Naive thymus-derived CD8-positive, alpha-beta T cell (primary cell): ENCODE measurements at places on chromosomes 13 and 19. TPM values are rescaled to one million over a fixed set of nuclear protein-coding genes. Genes with fewer than 3 reads are reported as not detected.

Gene IGFL1
- not detected for total RNA-seq

Gene BRCA2
- 3.6 TPM for total RNA-seq

Gene LSR
- 57.4 TPM for total RNA-seq

Gene KLK13
- total RNA-seq: not detected

Gene PGLYRP2
- total RNA-seq: 0.69 TPM

Gene OR7D2
- total RNA-seq: not detected

Gene ZNF543
- total RNA-seq: 13.7 TPM

Gene ZNF724
- 7.8 TPM for total RNA-seq

Gene CABP5
- not detected for total RNA-seq

Gene LILRA2
- not detected for total RNA-seq

Gene ADM5
- 3.5 TPM for total RNA-seq

GRCh38 chr19:46160233-46160775 lies 12.3 kb downstream of the IGFL2 start:
- DNase-seq: no peak

DNA sequence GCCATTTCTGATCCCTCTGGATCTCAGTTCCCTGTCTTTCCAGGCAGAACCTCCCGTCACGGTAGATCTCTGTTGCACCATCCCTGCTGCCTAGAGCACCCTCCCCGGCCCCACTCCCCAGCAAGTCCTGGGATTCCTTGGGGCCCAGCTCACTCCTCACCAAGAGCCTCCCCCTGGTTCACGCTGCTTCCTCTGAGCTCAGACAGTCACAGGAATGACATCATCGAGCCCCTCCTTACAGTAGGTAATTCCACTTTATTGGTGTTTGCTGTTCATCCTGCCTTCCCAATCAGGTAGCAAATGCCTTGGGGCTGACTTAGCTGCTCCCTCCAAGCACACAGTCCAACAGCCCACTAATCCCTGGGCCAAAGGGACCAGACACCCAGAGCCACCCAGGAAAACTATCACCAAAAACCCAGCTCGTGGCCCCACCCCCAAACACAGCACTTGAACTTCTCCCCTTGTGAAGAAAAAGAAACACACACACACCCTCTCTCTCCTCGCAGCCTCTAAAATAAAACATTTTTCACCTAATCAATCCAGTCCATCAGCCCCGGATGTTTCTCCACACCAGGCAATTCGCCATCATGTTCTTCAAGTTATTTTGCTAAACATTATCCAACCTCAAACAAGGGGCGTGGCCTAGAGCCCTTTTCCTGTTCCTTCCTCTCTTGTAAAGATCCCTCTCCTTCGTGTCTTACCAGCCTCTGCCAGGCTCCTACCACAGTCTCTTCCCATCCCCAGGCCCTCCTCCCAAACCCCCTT lies 2.5 kb downstream of the NAPA start:
- no peak for DNase-seq

DNA sequence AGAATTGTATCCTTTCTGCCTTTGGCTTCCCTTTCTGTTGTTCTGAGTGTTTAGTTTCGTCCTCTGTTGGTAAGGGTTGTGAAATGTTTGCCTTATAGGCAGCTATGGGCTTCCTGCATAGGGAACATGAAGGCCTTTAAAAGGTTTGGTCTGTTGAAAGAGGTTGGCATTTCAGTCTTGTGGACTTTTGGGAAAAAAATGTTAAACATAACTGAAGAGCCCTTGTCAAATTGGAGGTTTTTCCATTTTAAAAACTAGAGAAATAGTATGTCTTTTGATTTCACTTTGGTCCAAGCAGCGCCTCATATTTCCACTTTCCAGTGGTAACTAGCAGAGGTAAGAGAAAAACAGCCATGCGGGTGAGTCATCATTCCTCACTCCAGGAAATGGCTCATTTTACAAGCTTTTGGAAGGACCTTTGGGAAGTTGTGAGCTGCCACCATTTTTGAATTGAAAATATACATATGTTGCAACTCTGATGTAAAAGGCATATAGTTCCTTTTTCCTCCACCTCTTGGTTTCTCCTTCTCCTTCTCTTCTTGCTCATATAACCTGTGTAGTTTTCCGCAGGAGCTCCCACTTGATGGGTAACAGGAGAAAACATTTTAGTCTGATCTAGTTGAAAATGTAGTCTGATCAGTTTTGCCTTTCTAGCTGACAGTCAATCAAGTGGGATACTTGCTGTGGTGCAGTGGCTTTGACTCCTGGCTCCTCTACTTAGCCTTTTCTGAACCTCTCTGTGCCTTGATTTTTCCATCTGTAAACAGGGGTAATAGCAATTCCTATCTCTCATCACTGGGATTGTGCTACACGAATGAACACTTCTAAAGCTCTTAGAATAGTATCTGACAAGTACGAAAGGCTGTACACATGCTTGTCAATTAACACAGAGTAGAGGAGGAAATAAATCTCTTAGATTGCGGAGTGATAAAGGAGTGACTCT lies 23.0 kb downstream of the GPC6 start:
- no peak for DNase-seq

DNA sequence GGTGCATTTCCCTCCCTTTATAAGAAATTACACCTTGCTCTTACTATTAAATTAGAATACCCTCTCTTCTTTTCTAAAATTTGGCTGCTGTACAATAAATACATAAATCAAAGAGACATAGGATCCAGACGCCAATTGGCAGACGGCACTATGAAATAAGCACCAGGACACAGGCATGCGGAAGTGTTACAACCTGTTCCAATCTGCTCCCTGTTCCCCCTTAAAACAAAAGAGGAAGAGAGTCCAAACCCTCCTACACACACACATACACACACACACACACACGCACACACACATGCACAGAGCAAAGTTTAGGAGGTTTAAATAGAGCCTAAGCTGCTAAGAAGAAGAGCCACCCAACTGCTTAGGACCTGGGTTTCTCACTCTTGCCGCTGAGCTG lies 75.6 kb upstream of the ZNF507 start:
- DNase-seq: no peak

DNA sequence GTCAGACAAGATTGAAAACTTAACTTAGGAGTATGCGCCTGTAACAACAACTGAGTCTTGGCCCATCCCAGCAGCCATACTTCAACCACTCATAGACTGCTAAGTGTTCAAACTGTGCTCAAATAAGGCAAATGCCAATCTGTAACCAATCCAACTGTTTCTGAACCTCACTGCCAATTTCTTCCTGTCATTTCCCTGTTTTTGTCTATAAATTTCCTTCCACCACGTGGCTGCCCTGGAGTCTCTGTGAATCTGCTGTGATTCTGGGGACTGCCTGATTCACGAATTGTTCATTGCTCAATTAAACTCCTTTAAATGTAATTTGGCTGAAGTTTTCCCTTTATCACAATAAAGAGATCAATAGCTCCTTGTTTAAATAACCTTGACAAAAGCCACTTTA lies 50.8 kb upstream of the FREM2 start:
- no peak for DNase-seq

GRCh38 chr19:46573679-46574498 lies 27.2 kb upstream of the CALM3 start:
- no peak for DNase-seq

DNA sequence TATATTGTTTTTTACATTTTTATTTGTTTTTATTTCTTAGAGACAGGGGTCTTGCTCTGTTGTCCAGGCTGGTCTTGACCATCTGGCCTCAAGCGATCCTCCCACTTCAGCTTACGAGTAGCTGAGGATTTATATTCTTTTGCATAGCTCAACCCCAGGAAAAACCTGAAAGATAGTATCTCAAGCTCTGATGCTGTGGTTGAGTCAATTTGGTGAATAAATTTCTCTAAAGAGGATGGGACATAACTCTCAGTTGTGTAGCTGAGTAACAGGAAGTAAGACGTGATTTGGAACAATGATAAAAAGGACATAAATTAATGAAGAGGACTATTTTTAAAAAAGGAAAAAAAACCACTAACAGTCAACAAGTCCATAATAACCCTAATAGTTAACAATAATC lies 79.8 kb upstream of the TNFSF11 start:
- no peak for DNase-seq

DNA sequence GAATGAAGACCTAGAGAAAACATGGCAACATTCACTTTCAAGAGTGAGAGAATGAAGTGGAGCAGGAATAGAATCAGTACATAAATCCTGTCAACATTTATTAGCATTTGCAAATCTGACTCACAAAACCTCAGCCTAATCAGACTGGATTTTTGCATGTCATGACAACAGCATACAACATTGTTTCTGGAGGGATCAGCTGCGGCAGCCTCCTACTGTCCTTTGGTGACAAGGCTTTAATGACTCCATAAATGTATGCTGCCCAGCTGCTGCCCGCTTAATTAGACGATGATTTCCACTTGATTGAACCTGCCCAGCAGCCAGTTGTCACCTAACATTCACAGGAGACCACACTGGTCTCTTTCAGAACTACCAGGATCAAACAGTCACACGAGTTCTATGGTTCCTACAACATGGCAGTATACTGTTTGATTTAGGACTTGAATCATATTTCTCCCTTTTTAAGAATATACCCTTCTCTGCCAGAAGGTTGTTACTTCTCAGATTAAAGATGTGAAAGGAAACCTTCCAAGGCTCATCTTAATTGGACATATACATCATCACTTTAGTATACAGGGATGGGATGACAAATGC lies 9.3 kb downstream of the EBPL start:
- DNase-seq: no peak

DNA sequence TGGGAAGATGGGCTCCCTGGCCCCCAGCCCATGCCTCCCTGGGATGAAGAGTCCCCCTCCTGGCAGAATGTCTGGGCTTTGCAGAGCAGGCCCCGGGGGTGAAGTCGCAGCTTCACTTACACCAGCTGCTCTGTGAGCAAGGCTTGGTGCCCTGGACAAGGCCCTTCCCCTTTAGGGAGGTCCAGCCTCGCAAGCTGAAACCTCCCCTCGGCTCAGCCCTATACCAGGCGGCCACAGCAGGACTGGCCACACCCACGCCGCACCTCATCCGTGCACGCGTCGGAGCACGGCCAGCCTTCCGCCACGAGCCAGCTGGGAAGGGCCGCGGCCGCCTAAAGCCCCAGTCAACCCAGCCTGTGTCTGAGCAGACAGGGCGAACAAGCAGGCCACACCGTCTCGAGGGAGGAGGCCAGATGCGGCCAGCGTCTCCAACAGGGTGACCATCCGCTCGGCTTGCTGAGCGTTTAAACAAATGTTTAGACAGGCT lies 83.2 kb upstream of the MCF2L start:
- DNase-seq: no peak

GRCh38 chr19:3586707-3587346 lies 1.5 kb downstream of the GIPC3 start:
- no peak for DNase-seq

DNA sequence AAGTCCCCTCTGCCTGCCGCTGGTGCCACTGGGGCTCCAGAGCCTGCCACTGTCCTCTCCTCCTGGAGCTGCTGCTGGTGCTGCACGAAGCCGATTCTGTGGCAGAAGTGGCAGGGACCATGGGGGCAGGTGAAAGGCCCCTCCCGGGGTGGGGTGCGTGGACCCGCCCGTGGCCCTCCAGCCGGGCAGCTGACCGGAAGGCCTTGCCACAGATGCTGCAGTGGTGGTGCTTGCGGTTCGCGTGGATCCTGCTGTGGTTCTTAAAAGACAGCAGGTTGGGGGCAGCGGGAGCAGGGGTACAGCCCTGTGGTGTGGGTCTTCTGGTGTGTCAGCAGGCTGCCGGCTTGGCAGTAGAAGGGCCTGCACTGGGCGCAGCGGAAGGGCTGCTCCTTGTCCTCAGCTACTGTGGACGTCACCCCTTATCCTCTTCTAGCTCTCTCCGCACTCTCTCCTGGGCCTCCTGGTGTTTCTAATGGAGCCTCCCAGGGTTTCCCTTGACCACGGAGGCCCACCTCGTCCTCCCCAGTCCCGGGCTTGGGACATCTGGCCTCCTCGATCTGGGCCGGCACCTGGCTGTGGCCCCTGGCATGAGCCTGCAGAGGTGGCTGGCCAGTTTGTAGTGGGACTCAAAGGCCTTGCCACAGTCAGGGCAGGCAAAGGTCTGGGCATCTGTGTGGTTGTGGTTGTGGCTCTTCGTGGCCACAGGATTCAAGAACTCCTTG lies 380.4 kb downstream of the OLFM4 start:
- no peak for DNase-seq

GRCh38 chr19:51204321-51204720 lies 20.6 kb upstream of the CD33 start:
- no peak for DNase-seq

- DNase-seq: no peak
Observed at GRCh38 chr13:89900104-89900765, 1447.3 kb upstream of the MIR17HG start.

DNA sequence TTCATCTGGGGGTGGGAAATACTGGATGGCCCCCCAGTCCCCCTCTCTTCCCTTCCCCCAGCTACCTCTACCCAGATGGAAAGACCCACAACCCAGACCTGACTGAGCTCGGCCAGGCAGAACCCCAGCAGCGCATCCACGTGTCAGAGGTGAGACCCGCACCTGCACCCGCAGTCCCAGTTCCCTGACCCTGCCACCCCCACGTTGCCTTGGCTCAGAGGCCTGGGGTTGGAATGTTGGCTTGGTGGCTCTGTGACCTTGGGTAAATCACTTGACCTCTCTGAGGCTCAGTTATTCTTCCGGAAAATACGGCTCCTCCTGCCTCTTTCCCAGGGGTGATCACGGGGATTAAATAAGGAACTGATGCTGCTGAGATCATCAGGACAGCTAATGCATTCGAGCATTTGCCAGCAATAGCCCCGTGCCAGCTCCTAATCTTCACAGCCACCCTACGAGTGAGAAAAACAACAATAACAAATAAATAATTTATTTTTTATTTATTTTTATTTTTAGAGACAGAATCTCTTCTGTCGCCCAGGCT lies 12.3 kb downstream of the CBLC start:
- no peak for DNase-seq

- peak; percentile 34 for DNase-seq
Observed at GRCh38 chr19:17775245-17775927, 19.6 kb upstream of the B3GNT3 start.

- no peak for DNase-seq
Observed at GRCh38 chr13:45732916-45733315, 30.8 kb downstream of the CBY2 start.

- DNase-seq: no peak
Observed at GRCh38 chr13:20729633-20730585, 26.4 kb downstream of the IL17D start.

- DNase-seq: no peak
Observed at GRCh38 chr13:95902741-95903140, 150.5 kb downstream of the UGGT2 start.

DNA sequence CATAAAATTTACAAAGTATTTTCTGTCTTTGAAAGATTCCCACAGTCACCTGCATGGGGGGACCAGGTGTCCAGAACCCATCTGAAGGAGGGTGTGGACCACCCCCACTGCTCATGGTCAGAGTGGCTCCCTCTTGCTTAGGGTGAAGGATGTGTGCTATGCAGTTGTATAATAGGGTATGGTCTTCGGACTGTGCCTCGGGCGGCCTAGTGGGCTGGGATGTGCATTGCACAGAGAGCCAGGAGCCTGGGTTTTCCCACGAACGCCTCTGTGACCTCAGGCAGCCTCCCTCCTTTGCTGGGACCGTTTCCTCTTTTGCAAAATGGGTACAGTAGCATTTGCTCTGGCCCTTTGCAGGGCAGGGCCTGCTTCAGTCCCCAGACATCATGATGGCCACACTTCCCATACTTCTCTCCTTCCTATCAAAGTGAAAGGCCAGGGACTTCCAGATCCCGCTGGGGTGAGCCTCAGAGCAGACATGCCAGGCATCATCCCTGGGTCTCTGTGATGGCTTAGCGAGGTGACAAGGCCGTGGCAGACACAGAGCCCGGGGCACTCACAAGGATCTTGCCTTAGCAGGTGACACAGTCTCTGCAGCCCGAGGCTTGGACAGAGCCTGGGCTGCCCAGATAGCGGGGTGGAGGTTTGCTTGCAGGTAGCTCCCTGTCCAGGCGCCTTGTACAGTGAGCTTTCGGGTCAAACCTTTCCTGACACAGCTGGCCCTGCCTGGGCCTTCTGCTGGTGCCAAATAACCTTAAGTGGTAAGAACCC lies 59.4 kb upstream of the ZNF536 start:
- no peak for DNase-seq
